Fibroblast of villous mesenchyme (primary cell): ENCODE measurements at places on chromosomes 3 and 15.

GRCh38 chr15:90917569-90917968, 14.5 kb downstream of the MAN2A2 start:
- no peak for DNase-seq

GRCh38 chr15:72033285-72033684, 84.7 kb downstream of the MYO9A start:
- no peak for DNase-seq

DNA sequence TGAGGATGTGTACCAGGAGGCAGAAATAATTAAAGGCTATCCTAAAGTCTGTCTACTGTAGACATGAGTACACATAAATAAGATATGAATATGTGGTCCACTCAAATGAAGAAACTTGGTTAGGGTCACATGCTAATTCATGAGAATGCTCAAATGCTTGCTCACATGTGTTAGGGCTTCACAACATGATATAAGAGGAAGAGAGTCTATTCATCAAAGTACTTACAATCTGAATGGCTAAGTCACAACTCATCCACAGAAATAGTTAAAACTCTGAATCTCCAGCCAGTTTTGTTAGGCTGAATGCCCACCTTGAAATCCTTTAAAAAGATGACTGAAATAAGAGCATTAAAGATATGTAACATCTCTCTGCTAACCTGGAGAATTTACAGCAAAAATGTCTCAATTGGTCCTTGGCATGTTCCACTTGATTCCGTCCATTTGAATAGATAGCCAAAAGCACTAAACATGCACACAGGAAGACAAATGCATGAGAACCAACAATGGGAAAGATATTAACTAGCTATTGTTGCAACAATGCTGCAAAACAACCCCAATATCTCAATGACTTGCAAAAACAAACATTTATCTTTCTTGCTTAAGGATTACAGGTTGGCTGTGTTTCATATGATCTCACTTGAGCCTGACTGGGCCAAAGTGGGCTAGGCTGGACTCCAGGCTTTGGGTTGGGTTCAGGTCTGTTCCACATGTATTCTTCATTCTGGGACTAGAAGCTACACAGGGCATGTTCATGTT, 10.6 kb upstream of the TBC1D5 start:
- no peak for DNase-seq

DNA sequence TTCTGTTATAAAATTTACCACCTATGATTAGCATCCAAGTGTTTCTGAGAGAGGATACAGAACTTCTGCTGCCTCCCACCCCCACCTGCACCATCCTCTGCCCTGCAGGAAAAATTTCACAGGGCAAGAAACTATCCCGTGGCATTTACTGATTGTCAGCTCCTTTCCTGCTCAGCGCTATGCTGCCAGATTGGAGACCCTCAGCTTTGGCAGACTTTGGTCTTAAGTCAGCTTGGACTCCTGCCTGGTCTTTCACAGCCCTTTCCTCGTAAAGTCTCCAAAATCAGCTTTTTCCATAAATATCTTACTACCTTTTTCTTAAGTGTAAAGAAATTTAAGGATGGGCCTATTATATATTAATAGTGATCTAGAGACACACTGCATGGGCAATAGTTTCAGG, 239.9 kb upstream of the ADAMTS9 start:
- no peak for DNase-seq

DNA sequence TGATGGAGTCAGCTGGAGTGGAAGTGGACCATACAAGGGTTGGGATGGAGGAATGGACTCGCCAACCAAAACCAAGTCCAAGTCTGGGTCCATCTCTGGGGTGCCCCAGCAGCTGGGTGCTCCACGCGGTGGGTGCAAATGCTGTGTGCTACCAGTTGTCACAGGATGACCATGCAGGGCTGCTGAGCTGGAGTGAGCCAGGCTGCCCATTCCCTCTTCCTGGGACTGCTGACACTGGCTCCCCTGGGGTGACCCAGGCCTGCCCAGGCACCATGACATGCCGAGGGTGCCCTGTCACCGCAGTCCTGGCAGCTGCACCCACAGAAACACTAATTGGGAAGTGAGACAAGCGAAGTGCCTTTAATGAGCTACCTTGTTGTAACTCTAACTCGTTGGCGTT, 140.2 kb downstream of the TPRA1 start:
- no peak for DNase-seq

- DNase-seq = peak; percentile 65
Measured at GRCh38 chr3:30437171-30437601, 169.2 kb upstream of the TGFBR2 start.

DNA sequence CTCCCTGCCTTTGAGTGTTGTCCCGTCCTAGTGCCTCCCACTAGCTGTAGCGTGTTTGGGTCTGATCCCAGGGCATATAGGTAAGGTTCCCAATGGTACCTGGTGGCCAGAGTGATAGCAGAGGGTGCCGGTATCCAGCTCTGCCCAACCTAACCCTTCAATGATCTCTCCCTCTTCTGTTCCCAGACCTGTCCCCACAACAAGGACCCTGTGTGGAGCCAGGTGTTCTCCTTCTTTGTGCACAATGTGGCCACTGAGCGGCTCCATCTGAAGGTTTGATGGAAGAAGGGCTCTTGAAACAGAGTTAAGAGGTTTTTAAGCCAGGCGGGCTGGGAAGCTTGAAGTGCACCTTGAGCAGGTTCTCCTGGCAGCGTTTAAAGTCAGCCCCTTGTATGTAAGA, 35.5 kb downstream of the ESYT3 start:
- no peak for DNase-seq

GRCh38 chr3:5231074-5231473, 43.6 kb downstream of the EDEM1 start:
- DNase-seq = no peak

- no peak for DNase-seq
Measured at GRCh38 chr3:171279972-171280371, 180.2 kb downstream of the TNIK start.
